Retinal pigment epithelial cell (primary cell): ENCODE measurements at places on chromosomes 11 and 22.

GRCh38 chr11:59259047-59259446, 46.3 kb upstream of the MPEG1 start:
- no peak for DNase-seq

- DNase-seq: no peak
Measured at GRCh38 chr11:75633409-75634066, 35.3 kb downstream of the MAP6 start.

DNA sequence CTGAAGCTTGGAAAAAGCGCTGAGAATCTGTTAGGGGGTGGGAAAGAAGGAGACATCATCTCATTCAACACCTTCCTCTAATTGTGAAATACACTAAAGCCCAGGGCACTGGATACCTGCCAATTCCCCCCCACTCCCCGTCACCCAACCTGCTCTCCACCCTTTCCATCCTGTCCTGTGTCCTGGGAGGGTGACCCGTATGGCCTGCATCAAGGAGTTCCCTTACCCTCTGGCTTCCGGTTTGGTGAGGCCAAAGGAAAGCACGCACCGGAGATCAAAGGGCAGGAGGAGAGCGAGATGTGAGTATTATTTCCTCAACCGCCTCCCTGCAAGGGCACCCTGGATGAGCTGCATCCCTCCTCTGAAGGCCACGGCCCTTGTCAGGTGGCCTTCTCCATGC, 65.0 kb upstream of the PTPRJ start:
- no peak for DNase-seq

- no peak for DNase-seq
Measured at GRCh38 chr11:132137981-132138313, 767.5 kb downstream of the NTM start.

DNA sequence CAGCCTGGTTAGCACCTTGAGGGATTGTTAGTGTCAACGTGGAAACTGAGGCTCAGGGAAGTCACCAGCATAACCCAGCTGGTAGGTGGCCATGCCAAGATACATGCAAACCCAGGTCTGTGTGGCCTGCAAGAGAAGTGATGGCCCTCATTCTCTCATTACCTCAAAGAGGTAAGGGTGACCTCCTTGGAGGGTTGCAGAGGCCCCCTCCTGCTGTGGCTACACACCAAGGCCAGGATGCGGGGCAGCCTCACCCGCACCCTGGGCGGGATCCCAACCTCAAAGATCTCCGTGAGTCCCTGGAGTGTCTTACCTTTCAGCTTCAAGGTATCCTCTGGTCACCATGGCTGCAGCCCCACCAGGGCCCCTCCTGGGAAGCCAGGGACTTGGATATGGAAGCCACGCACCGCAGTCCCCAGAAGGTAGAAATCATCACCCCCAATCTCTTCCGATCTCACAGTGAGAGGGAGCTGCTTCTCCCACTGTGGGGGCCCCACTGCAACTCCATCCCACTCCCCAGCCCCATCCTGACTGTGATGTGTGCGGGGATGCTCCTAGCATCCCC, 95.4 kb downstream of the MORC2 start:
- no peak for DNase-seq

- no peak for DNase-seq
Measured at GRCh38 chr11:13923182-13923581, 39.3 kb upstream of the SPON1 start.

DNA sequence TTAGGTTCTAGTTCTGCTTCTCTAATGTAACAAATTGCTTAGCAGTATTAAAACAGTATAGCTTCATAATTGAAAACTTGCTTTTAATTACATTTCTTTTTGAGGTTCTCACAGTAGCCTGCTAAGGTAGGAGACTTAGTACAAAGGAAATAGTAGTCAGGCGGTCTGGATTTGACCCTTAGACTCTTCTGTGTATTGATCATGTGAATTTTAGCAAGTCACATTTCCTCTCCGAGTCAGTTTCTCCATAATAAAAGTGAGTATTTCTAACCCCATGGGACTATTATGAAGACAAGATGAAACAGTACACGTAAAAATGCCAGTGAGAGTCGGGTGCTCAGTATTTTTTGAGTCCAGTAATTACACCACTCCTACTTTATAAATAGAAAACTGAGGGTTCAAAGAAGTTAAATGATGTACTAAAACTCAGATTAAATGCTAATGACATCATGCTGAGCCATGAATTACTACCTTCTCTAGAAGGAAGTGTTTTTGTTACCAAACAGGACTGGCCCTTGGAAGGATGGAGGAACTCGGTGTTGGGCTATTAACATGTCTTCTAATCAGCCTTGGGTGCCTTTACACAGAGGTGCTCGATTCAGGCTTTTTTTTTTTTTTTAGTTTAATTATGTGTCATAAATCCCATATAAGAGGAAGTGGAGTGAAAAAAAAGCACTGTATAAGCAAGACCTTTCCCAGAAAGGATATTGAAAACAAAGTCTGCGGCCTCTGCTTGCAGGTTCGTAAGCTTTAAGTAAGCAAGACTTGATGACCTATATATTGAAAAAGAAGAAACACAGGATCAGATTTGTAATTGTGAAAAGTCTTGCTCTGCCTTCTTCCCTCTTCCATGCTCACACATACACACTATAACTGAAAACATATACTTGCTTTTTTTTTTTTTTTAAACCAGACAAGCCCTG, 109.0 kb downstream of the EMSY start:
- DNase-seq: no peak

GRCh38 chr11:59660621-59661020, 8.2 kb downstream of the PATL1 start:
- no peak for DNase-seq

GRCh38 chr11:73649206-73649605, 2.8 kb downstream of the PLEKHB1 start:
- no peak for DNase-seq

- DNase-seq: no peak
Measured at GRCh38 chr11:134145715-134146114, 76.8 kb downstream of the JAM3 start.

DNA sequence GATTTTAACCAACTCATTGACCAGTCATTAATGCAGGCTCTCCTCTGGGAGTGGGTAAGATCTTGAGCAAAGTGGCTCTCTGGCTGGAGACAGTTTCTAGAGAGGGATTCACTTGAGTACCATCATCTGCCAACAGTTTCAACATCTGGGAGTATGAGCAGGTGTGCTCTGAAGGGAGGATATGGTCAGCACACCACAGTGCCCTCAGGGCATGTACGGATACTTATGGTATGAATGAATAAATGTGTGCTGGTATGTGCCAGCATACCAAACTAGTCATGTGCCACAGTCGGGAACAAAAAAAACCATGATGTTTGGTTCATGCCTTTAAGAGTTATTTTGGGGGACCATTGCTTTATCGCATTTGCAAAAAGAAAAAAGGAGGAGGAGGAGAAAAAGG, 1197.5 kb upstream of the TENM4 start:
- DNase-seq: no peak
